Stimulated activated CD8-positive, alpha-beta memory T cell treated with anti-CD3 and anti-CD28 coated beads, Interleukin-4, amount 100 ng/mL, for 1 hour (primary cell): ENCODE measurements at places on chromosomes 4 and X.

- DNase-seq = no peak
Observed at GRCh38 chrX:10519761-10520160, 100.6 kb downstream of the MID1 start.

DNA sequence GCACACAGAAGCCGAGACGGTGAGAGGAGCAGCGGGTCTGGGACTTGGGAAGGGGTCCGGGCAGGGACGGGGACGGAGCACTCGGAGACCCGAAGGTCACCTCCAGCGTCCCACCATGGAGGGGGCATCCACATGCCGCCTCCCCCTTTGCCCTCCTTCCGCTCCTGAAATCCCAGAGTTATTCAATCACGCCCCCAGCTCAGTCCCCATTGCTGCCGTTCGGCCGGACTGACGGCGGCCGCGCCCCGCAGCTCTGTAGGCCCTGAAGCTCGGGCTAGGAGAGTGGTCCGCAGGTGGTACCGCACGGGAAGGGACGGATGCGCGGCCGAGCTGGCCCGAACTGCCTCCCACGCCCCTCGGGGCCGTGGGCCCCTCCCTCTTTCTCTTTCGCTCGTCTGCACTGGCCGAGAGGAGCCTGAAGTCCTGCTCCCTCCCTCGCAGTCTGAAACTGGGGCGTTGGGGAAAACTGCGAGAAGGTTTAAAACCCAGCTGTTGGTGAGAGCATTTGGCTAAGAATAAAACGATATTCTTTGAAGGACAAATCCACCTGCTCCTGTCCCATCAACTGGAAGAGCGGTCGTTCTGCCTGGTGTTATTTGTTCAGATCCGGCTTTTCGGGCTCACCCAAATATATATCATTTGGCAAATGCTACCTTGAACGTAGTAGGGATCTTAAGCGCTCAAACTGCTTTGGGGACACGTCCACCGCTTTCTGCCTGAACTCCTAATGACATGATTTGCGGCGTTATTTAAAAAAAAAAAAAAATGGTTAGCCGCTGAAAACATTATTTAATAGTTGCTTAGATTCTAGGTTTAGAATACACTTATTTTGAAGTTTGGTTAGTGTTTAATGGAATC lies 719 bp downstream of the USO1 start:
- DNase-seq = peak; percentile 11

- no peak for DNase-seq
Observed at GRCh38 chr4:88737307-88737941, 39.8 kb upstream of the NAP1L5 start.

GRCh38 chr4:142353149-142353738 lies 492.9 kb downstream of the INPP4B start:
- DNase-seq = no peak

GRCh38 chrX:115504167-115504566 lies 56.8 kb upstream of the PLS3 start:
- no peak for DNase-seq
